ENCODE measurements at places on chromosomes 2 and 18.
A peak's percentile ranks its signal among the peaks of the same experiment; 100 is the strongest.

DNA sequence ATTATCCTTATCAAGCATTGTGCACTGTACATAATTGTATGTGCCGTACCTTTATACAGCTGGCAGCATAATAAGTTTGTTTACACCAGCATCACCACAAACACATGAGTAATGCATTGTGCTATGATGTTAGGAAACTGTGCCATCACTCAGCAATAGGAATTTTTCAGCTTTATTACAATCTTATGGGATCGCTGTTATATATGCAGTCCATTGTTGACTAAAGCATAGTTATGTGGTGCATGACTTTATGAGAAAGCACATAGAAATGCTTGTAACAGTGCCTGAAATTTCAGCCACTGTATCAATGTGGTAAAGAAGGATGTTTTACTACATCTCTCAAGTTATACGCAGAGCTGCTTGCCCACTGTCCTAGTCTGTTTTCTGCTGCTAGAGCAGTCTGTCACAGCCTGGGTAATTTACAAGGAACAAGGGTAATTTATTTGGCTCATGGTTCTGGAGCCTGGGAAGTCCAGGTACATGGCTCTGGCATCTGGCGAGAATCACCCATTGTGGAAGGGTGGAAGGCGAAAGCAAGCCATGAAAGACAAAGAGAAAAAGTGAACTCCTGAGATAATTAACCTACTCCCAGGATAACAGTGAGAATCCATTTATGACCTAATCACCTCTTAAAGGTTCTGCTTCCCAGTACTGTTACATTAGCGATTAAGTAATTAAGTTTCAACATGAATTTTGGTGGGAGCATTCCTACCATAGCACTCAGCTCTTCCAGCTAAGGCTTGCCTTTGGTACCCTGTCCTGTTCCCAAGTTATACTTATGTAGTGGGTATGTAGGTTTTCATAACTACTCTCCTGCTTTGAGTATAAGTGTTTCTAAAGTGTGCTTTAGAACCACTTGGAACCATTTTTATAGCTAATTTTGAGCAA, 4.6 kb downstream of the MAP3K20 start:
- no peak for DNase-seq

DNA sequence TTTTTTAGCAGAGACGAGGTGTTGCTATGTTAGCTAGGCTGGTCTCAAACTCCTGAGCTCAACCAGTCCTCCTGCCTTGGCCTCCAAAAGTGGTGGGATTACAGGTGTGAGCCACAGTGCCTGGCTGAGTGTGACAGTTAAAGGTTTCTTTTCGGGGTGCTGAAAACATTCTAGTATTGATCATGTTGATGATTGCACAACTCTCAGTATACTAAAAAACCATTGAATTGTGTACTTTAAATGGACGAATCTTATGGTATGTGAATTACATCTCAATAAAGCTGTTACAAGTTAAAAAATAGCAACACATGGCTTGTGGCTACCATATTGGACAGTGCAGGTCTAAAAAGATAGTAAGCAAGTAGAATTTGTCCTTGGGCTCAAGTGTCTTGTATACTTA, 22.3 kb downstream of the PAPOLG start:
- no peak for DNase-seq

DNA sequence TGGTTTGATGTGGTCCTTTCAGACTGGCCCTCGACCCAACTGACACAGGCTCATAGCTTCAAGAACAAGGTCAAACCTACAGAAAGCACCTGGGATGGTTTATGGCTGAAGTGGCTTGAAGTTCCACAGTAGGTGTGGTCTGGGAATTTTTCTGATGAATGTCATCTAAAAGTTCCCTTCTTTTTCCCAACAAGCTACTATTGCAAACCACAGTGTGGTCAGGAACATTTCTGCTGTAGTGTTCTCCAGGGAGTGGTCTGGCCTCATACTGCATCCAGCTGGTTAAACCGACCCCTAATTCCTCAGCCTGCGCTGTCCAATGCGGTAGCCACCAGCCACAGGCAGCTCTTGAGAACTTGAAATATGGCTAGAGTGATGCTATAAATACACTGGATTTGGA, 92.7 kb downstream of the FAM124B start:
- DNase-seq: peak; percentile 27

DNA sequence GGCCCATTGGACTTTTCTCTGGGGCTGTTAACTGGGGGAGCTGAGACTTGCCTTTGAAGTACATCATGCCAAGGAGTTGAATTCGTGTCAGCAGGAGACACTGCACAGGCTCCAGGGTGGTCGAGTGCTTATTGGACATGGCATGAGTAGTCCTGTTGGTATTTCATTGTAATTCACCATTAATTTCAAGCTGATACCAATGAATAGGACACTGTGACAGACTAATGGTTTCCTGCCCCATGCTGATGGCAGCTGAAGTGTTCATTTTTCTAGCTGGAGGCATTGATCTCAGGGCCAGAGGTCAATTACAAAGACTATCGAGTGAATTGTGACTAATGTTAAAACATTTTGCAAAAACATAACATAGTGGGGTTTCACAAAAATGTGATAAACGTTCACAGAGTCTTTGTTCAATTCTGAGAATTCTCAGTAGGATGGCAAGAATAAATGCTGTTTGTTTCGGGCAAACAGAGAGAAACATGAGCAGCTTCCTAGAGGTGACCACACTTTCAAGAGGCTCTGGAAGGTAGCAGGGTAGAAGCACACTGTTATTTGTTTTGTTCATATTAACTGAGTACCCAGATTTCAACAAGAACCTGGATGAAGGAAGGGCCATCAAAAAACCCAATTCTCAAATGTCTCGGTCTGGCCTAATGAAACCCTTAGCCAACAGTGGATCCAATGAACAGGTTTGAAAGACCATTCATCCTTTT, 90.6 kb upstream of the ARL4C start:
- DNase-seq: no peak

DNA sequence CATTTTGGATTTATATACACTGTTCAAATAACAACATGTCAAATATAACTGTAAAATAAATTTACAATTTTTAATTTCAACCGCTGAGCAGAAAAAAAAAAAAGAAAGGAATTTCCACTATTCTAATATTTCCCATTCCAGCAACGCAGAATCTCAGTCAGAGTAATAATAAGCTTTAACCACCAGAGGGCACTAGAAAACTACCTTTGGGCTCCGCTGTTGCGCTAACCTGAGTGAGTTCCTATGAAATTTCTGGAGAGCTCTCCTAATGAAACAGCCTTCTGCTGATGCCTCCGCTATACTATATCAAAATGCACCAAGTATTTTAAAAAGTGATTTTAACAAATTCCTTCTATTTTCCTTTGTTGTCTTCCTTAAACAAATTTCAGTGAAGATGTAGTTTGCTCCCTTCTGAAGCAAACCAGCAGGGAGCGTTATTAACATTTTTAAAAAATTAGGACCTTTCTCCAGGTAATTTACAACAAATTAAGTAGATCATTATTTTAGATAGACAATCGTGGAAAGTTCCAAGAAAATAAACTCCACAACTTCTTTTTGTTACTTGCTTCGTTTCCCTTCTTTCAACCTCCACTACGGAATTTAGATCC, 23.0 kb downstream of the ERMN start:
- peak; percentile 60 for DNase-seq

DNA sequence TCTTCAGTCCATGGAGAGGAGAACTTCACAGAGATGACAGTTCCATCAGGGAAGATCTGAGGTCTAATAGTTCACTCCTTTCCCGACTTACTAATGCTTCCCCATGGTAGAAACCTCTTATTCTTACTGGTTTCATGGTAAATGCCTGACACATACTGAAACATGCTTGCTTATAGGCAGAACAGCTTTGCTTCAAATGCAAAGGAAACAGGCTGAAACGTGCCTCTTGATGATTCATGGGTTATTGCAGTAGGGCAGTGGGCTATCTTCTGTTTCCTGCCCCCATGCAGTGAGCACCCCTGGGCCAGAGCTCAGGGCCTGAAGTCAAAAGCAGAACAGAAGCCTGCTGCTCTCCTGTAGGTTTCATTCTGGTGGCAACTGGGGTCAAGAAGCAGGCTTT, 223.5 kb downstream of the RDH14 start:
- no peak for DNase-seq

- no peak for DNase-seq
Observed at GRCh38 chr2:47346107-47346506, 56.8 kb upstream of the MSH2 start.

DNA sequence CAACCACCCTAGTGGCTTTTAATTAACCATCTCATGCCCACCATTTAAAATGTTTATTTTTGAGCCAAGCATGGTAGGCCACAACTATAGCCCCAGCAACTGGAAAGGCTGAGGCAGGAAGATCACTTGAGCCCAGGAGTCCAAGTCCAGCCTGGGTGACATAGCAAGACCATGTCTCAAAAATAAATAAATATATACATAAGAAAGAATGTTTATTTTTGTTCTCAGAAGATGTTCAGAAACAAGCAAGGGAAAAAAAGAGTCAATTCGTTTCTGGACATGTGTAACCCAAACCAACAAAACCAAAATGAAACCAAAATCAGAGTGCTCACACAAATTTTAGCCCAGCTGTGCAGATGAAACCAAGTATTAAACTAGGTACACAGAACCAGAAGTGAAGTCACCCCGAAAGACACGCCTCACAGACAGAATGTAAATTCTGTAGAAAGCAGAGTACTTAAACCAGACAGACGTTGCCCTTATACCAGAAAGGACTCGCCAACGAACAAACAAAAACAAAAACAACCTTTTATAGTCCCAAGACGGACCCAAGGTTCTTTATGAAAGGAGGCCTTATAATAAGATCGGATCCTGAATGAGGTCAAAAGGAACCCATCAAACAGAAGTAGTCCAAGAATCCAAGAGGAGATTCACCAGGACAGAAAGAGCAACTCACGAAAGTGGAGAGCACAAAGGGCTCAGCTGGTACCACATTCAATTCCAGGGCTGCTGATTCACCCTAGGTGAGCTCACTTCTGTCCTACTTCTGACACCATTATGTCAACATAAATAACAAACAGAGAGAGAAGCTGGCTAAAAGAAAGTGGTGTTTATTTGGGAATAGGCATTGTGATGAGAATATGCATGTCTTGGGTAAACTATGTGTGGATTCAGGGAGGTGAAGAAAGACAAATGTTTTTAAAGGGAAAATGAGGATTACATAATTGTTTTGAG, 31.8 kb upstream of the MTCL1 start:
- peak; percentile 45 for DNase-seq

DNA sequence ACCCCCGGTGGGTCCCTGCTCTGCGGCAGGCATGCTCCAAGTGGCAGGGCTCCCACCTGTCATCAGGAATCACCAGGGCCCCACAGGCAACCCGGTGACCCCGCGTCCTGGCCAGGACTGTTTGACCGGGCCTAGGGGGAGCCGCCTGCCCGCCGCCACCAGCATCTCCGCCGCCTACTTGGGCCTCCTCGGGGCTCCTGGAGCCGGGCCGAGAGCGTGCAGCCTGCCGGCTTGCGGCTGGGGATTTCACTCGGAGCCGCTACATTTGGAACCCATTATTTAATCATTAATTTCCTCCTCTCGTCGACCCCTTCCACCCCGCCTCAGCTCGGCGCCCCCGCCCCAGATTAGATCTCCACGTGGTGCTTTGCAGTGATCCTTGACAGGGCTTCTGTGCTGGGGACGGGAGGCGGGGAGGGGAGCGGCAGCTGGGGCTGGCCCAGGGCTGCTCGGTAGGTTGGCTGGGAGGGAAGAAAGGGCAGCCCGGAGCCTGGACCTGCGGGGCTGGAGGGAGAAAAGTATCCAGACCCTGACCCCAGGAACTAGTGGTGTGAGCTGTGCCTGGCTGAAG, 295.4 kb downstream of the CYP26B1 start:
- DNase-seq: no peak

- DNase-seq: no peak
Observed at GRCh38 chr2:109699646-109700045, 85.5 kb downstream of the SOWAHC start.

GRCh38 chr2:18123577-18123976, 245.1 kb downstream of the KCNS3 start:
- DNase-seq: no peak

GRCh38 chr18:2114765-2115164, 456.5 kb downstream of the METTL4 start:
- DNase-seq: no peak

All from urothelium cell line (cell line).